8988T (cell line): ENCODE measurements at places on chromosomes 5 and 9.

- DNase-seq: no peak
Measured at GRCh38 chr9:116417464-116417863, 263.9 kb downstream of the PAPPA start.

DNA sequence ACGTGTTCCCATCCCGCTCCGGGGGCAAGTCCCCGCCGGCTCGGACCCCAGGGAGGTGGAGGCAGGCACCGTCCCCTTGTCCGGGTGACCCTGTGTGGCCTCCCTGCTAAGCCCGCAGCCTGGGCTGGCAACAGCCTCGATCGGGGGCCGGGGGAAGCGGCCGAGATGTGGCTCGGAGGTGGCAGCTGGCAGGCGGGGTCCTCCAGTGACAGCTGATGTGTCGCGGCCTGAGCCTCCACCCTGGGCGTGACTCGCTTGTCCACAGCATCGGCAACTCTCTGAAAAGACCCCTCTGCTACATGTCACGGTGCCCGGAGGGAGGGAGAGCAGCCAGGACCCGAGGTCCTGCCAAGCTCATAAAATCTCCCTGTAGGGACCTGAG, 124.8 kb upstream of the IRX4 start:
- no peak for DNase-seq

DNA sequence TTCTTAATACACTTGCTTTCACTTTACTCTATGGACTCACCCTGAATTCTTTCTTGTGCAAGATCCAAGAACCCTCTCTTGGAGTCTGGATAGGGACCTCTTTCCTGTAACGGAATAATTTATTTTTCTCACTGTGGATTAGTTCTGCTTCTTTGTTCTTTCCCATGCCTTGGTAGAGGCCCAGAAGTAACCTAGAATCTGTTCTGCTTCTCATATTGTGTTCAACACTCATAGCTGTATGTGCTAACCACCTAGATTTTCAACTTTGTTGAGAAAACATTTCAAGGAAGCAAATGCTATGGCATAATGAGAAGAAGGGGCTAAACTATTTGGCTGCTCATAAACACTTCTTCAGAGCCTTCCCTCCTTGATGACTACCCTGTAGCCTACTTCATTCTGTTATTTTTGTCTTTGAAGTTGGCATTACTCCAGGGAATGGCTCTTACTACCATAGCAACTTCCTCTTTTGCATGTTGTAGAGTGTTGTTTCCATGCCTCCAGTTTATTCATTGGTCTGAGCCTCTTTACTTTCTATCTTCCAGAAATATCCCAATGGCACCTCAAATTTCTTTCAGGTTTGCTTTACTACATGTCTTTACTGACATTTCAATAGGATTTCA, 74.3 kb downstream of the KIAA0825 start:
- no peak for DNase-seq

GRCh38 chr5:64807520-64807919, 38.8 kb downstream of the CWC27 start:
- no peak for DNase-seq

DNA sequence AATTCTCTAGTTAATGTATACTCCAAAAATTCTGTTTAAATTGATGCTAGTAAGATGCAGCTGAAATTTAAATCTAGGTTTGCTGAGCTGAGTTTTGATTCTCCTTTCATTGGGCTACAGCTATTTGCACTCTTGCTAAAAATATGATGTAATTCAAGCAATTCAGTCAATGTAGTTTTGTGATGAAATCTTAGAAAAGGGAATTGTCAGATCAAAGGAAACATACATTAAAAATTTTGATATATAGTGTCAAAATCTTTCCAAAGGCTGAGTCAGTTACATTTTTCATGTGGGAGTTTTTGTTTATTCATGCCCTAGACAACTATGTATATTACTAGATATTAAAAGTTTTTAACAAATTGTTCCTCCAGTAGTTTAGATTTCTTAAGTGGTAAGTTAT, 334.9 kb upstream of the DAB2 start:
- no peak for DNase-seq

DNA sequence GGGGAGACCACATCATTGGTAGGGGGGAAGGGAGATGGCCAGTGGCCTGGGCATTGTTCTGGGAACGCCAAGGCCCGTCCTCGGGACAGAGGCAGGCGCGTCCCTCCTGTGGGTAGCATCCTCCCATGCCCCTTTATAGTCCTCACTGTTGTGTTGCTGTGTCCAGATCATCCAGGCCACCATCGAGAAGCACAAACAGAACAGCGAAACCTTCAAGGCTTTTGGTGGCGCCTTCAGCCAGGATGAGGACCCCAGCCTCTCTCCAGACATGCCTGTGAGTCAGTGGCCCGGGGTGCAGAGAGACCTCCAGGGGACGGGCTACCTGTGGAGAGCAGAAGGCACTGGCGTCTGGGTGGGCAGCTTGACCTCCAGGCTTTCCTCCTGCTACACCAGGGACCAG, 38.4 kb upstream of the SUSD3 start:
- DNase-seq: no peak

DNA sequence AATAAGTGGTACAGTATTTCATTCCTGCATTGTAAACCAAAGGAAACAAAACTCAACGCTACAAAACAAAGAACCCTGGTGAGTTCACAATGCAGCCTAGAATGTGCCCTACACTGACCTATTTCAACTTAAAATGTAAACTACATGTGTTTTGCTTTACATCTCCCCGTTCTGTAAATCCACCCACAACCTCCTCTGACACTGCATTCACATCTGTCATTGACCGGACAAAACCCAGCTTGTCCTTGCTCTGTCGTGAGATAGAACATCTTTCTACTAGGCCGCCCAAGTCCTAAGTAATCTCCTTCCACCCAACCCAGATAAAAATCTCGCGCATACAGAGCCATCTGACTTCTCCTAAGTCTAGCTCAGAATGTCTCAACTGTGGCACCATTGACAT, 6.1 kb upstream of the VLDLR start:
- no peak for DNase-seq

GRCh38 chr5:129074903-129075302, 19.6 kb upstream of the ISOC1 start:
- DNase-seq: no peak

GRCh38 chr9:125893277-125893676, 146.1 kb downstream of the PBX3 start:
- DNase-seq: no peak

DNA sequence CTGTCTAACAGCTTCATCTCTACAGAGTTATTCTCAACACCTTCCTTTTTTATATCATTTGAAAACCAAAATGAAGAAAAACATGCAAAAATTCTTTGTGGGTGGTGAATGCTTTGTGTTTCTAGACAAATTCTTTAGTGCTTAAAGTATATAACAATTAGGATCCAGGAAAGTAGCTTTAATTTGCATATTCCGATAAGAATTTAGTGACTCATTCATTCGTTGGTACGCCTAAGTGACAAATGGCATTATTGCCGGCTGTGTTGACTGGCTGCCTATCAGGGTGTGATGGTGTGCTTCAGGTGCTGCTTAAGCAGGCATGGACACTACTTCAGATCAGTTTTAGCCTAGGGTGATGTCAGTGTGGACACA, 35.2 kb downstream of the LMNB1 start:
- DNase-seq: no peak

GRCh38 chr5:138503487-138504270, 38.4 kb downstream of the EGR1 start:
- DNase-seq: peak; percentile 60

- DNase-seq: no peak
Measured at GRCh38 chr5:1732238-1732941, 67.2 kb downstream of the MRPL36 start.

DNA sequence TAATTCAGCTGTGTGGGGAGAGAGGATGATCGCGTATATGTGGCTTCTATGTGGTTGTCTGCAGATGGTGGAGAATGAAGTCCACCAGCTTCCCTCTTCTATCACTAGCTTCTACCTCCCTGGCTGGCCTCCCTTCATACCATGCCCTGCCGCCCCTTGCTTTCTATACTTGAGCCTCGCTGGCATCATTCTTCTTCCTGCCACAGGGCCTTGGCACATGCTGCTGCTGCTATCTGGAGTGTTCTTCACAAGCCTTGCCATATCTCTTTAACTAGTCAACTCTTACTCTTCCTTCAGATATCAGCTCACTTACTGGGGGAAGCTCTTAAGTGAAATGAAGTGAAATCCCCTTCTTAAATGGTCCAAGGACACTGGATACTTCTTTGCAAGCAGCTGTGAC, 100.4 kb downstream of the FGF1 start:
- no peak for DNase-seq

DNA sequence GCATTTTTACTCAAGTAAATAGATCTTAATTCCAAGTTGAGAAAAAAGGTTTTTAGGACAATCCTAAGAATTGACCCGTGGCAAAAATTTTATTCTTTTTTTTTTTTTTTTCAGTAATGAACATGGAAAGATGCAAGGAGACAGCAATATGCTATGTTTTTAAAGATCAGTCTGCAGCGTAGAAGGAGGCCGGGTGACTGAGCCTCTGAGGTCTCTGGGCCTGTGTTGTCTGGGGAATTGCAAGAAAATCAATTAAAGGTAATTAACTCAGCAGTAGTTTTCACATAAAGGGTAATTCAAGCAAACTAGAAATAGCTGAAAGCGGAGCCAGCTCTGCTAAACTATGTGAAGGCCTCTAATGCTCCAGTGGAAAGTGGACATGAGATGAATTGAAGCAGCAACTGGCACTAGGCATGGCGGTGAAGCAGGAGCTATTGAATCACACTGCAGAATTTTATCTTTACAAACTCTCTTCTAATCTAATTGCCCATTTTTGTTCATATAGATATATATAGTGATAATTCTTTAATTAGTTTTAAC, 285.2 kb upstream of the ITGA1 start:
- DNase-seq: no peak

DNA sequence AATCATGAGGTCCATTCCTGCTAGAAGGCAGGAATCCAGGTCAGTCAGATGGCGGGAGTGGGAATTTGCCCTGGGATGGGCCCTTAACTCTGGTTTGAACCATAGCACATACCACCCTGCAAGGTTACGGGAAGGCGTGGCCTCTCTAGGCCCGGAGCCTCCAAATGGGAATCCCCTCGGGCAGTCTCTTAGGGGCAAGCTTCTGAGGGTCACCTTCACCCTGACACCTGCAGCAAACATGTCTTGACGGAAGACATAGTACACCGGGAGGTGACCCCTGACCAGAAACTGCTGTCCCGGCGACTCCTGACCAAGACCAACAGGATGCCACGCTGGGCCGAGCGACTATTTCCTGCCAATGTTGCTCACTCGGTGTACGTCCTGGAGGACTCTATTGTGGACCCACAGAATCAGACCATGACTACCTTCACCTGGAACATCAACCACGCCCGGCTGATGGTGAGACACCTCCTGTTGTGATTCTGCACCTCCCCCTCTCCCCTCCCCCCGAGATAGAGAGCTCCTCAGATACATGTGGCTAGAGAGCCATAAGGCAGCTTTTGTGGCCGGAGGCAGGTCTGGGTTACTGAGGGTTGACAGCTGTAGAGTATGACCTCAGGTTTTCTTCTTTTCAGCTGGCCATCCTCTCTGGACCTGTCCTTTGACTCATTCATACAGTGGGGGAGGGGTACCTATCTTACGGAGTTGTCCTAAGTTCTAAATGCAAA, 957 bp downstream of the PRELID1 start:
- DNase-seq: no peak

GRCh38 chr5:89596821-89597220, 713.8 kb upstream of the MEF2C start:
- DNase-seq: no peak

GRCh38 chr5:33369485-33370465, 71.0 kb upstream of the TARS1 start:
- no peak for DNase-seq

- DNase-seq: no peak
Measured at GRCh38 chr9:71604197-71605063, 163.9 kb downstream of the CEMIP2 start.

DNA sequence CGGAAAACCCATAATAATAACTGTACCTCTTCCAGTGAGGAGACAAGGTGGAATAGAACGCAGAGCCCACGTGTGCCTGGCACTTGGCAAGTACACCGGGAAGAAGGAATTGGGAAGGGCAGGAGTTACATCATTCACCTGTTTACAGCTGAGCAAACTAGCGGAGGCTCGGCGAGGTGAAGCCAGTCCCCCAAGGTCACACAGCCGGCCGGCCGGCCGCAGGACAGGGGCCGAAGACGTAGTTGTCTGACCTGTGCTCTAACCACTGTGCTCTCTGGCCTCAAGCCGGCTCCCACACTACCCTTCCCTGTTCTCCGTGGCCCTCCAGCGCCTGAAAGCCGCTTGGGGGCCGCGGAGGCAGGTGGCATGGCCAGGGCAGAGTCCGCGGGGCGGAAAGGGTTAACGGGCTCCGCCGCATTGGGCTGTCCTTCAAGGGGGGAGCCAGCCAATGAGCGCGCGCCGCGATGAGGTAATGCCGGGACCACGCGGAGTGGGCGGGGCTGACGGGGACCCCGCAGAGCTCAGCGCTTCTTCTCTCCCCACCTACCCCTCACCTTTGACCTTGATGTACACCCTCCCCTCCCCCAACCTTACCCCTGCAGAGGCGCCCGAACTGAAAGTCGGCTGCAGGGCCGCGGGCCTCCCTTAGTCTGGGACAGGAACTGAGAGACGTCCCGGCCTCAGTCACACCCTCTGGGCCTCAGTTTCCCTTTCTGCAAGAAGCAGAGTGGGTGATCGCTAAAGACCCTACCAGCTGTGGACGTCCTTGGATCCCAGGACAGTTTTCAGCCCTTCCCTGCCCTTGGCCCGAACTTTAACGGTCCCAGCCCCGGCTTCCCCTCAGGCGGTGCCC, 125.1 kb downstream of the C9orf50 start:
- DNase-seq: peak; percentile 96

DNA sequence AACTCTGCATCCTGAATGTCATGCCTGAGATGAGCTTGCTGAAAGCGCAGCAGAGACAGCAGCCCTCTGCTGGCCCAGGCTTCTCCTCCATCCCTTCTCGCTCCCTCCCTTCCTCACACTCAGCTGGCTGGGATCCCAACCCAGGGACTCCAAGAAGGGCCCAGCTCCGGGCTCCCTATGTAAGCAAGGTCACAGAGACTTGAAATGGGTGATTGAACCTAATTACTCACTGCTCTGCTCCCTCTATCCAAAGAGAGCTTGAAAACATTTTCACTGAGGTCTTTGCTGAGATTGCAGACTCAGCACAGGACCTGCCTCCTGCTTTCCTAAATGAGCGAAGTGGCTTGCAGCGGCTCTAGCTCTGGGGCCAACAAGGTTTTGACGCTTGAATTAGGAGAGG, 42.8 kb downstream of the RAPGEF1 start:
- no peak for DNase-seq

DNA sequence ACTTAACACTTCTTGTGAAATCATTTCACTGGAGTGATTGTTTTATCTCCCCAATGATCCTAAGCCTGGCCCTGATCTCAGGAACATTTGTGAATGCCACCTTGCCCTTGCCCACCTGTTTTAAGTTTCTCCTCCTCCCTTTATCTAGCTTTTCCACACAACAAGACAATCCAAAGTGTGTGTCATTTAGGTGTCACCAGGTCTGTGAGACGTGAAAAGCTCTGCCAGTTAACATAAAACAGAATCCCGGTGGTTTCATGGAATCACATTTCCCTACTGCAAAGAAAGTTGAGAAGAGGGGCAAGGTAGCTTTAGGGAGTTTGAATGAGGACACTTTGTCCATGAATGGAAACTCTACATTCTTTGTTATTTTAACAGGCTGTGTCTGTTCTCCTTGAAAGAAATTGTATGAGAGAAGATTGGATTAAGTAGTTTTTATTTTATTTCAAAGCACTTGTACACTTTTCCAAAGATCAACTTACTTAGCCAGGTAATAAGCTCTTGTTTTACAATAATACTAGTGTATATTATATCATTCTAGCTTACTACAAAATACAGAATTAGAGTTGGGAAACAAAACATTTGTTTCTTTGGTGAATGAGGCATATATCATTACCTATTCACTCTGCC, 239.0 kb downstream of the ISL1 start:
- no peak for DNase-seq

GRCh38 chr5:138559937-138560336, 15.3 kb downstream of the HSPA9 start:
- no peak for DNase-seq
